ENCODE measurements at places on chromosomes 3 and 15.
A peak's percentile ranks its signal among the peaks of the same experiment; 100 is the strongest.

GRCh38 chr3:53689681-53690080, 156.5 kb downstream of the CHDH start:
- no peak for DNase-seq

- DNase-seq, result no peak
Measured at GRCh38 chr3:96760956-96761355, 53.4 kb upstream of the EPHA6 start.

GRCh38 chr15:78930577-78931388, 14.1 kb downstream of the CTSH start:
- DNase-seq, result peak; percentile 50

DNA sequence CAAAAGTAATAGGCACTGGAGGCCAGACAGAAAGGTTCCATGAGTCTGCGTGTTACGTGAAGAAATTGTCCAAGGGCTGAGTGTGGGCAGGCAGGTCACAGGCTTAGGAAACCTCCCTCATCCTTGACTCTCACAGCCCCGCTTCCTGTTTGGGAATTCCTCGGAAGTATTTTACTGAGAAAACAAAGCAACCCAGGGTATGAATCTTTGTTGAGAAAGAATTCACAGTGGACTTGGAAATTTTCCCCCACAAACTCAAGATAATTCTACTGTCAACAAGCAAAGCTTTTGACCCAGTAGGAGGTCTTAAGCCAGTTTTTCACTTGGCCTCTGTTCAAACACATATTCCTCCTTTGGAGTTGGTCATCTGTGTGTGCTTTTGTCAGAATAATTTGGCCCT, 377.1 kb upstream of the TPM1 start:
- no peak for DNase-seq

All from hematopoietic multipotent progenitor cell treated with erythropoietin and hydrocortisone succinate and interleukin-3 and kit ligand, for 8 days (in vitro differentiated cells).